ENCODE measurements at places on chromosomes 13 and 19. TPM values are rescaled to one million over a fixed set of nuclear protein-coding genes. Genes with fewer than 3 reads are reported as not detected.

DNA sequence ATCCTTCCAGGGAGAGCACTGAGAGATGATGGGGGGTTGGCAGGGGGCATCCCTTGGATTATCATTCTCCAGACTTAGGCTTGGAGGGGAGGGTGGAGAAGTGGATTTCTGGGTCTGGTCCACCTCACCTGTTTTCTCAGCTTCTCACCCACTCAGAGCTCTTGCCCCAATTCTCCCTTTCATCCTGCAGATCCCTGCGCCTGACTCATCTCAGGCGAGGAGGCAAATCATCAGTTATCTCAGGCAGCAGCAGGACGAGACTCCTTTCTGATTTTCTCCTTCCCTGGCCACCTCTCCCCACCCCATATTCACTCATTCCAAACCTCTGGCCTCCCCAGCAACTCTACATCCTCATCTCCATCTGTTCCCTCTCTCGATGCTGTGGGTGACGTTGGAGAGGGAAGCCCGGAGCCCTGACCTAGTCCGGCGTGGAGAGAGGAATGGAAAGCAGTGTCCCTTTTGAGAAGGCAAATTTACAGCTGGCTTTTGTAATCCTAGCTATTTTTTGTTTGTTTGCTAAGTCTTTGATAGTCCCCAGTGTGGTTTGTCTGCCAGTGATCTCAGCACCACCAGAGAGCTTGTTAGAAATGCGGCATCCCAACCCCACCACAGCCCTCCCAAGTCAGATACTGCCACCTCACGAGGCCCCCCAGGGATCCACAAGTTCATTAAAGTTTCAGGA lies 24.0 kb upstream of the TPT1 start:
- no peak for DNase-seq

GRCh38 chr13:40402931-40403431 lies 263.5 kb downstream of the FOXO1 start:
- no peak for DNase-seq

The FFAR2 gene
- not detected for total RNA-seq

GRCh38 chr19:2239771-2240770 lies 3.4 kb downstream of the SF3A2 start:
- DNase-seq: no peak

- no peak for DNase-seq
Measured at GRCh38 chr13:18978447-18978846, 203.2 kb downstream of the TUBA3C start.

DNA sequence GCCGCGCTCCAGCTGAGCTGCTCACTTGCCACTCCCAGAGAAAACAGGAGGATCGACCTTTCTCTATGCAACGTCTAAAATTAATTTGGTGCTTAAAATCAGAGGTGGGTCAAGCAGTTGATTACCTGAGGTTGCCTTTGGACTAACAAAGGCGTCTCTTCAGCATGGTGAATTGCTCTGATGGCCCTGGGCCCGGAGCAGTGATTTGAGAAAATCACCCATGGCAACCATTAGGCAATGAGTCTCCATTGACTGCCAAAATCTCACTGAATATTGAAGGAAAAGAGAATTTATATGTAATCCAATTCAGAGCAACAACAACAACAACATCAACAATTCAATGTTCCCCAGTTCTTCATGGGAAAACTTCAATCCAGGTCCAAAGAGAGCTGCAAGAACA lies 61.8 kb downstream of the IRS2 start:
- DNase-seq: no peak

The LRP3 gene
- 85.6 TPM for total RNA-seq

The PRTN3 gene
- total RNA-seq: not detected

DNA sequence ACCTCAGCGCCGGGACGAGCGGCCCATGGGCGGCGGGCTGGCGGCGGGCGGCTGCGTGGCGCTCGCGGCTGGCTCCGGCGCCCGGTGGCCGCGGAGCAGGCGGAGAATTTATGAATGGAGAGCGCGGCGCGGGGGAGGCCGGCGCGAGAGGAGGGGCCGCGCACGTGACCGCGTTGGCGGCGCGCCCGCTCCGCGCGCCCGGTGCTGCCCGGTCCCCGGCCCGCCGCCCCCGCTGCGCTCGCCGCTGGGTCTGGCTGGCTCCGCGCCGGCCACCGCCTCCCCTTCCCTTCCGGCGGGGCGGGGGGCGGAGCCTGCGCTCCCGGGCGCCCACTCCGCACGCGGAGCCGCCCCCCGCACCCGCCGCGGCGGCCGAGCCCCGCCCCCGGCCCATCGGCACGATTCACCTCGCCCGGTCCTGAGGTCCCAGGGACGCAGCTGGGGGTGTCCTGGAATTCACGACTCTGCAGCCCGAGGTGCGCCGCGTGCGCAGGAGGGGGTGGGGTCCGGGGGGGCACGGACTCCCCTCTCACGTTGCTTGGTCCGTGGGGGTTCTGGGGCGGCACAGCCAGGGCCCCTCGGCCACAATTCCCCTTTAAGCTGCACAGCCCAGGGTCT lies at the start of gene CBARP:
Gene CBARP (minus strand): TSS at position 252 of the 615 bp plus-strand sequence. CDS start 1,905 bp downstream, outside the sequence.
- DNase-seq: no peak

DNA sequence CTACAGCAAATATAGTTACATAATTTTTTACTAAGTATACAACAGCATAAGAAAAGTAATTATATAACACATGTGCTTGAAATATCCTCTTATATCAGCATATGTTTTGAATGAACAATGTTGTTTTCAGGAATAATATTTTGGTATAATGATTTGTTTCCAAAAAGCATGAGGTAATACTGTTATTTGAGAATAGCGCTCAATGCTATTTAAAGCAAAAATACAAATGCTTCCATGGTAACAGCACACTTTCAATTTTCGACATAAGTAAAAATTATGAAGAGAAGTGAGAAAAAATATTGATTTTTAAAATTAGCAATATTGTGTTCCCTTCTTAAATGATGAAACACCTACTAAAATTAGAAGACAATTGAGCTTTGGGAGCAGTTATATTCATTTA lies 715.9 kb upstream of the ATXN8OS start:
- DNase-seq: no peak

DNA sequence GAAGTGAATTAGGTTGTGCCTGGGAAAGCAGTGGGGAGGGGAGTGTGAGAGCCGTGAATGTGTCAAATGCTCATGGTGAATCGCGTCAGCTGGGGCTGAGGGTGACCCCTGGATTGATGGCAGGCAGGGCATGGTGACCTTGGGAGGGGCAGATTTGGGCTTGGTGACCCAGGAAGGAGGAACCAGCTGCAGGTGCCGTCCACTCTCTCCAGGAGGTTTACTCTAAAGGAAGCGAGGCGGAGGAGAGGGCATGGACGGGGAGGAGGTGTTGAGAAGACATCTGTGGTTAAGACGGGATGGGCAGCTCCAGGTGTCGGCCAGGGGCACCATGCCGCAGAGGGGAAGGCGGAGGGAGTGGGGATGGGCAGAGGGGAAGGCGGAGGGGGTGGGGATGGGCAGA lies 28.7 kb downstream of the TMEM255B start:
- DNase-seq: no peak

DNA sequence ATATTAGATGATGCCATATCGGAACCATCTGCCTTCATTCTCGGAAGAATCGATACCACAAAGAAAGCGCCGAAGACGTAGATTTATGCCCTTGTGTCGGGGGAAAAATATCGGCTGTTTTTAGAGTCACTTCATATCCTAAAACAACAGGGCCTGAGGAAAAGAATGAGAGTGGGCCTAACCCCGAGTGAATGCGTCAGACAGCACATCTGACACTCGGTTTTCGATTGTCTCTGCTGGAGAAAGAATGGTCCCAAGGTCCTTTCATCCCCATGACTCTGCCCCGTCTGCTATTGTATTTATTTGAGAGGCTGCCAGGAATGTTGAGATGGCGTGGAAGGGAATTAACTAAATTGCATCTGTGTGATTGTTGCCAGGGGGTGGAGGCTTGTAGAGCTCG lies 46.1 kb downstream of the CHST8 start:
- no peak for DNase-seq

- no peak for DNase-seq
Measured at GRCh38 chr13:102947745-102948405, 102.0 kb downstream of the ERCC5 start.

DNA sequence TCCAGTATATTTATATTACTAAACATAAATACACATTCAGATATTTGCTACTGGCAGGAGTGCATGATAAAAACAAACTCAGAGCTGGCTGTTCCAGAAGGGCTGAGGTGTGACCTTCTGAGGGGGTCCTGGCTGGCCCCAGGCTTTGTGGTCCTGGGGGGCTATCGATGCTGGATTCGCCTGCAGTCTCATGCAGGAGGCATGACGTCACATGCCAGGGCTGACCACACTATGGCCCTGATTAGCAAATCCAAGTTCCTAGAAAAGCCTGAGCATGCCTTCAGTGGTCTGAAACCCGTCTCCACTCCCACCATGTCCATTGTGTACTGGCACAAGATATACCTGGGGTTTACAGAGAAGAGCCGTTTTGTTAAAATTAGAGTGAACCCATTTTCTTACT lies 97.9 kb downstream of the KL start:
- DNase-seq: no peak

DNA sequence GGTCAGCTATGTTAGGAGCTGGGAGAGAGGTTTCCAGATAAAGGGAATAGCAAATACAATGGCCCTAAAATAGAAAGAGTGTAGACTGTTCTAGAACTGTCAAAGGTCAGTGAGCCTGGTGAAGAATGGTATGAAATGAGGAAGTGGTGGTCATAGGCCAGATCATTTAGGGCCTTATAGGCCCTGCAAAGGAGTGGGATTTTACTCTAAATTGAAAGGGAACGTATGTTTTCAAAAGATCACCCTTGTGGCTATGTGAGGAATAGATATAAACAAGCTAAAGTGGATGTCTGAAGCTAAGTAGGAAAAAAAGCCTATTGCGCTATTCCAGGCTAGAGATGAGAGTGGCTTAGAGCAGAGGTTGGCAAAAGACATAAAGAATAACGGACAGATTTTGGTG lies 70.7 kb upstream of the TDRD3 start:
- no peak for DNase-seq

Data from neural crest cell (in vitro differentiated cells).